ENCODE measurements at places on chromosomes 1 and 21. TPM values are rescaled to one million over a fixed set of nuclear protein-coding genes. Genes with fewer than 3 reads are reported as not detected.

Gene SPRR2B
- total RNA-seq, result not detected

Gene TRNP1
- total RNA-seq, result 182 TPM

DNA sequence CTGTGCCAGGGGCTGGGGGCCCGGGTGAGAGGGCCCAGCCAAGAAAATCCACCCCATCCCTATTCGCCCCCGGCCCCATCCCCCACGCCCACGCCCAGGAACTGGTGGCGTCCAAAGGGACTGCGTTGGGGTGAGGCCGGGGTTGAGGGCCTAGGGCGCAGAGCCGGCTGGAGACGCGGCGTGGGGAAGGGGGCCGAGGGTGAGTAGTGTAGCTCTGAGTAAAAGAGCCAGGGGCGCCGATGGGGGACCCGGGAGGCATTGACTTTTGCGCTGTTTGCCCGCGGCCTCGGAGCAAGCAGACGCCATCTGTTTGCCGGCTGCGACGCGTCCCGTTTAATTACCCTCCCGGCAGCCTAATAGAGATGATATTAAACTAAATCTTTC is 3.5 kb upstream of the DMRTA2 start:
- no peak for DNase-seq

DNA sequence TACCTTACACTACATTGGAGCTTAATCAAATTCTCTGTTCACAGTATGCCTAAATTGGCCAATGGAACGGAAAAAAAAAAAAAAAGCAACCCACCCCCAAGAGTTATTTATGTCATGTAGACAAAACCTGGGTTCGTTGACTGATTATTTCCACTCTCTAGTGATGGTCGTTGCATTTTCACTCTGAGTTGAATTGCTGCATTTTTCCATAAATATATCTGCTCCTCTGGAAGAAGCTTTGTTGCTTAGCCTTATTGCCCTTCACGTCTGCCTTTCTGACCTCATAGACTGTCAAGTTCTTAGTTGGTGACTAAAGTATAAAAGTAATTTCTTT is 90.2 kb upstream of the RUNX1 start:
- DNase-seq, result no peak

DNA sequence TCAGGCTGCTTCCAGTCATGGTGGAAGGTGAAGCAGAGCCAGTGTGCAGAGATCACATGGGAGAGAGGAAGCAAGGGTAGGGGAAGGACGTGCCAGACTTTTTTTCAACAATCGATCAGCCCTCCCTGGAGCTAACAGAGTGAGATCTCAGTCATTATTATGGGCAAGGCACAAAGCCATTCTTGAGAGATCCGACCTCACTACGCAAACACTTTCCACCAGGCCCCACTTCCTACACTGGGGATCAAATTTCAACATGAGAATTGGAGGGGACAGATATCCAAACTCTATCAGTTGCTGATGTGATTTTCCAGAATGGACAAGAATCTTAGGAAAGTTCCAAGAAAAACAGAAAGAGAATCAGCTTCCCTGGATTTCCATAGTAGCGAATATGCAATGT is 60.5 kb downstream of the BACE2 start:
- DNase-seq, result no peak
